B cell (primary cell): ENCODE measurements at places on chromosomes 4 and X. TPM values are rescaled to one million over a fixed set of nuclear protein-coding genes. Genes with fewer than 3 reads are reported as not detected.
A peak's percentile ranks its signal among the peaks of the same experiment; 100 is the strongest.

GRCh38 chrX:136268051-136269048 lies 17.1 kb upstream of the MAP7D3 start:
- peak; percentile 58 for DNase-seq

GRCh38 chrX:38402118-38402517 lies 49.7 kb downstream of the OTC start:
- no peak for DNase-seq

- DNase-seq, result peak; percentile 46
Measured at GRCh38 chr4:154368060-154368459, 123.5 kb downstream of the DCHS2 start.

- peak; percentile 35 for DNase-seq
Measured at GRCh38 chr4:102552781-102553180, 51.6 kb downstream of the NFKB1 start.

GRCh38 chrX:38959736-38960135 lies 158.5 kb downstream of the MID1IP1 start:
- DNase-seq, result no peak

DNA sequence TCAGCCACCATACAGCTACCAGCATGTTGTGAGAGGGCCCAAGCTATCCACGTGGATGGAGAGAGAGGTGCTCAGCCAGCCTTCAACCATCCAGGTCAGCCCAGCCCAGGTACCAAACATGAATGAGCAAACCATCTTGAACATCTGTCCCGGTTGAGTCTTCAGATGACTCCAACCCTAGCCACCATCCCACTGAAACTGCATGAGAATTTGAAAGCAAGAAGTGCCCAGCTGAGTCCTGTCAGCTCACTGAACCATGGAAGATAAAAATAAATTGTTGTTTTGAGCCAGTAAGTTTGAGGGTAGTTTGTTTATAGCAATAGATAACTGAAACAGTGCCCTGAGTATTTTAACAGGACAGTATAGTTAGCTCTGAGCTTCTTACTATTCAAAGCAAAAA lies 7.3 kb upstream of the SEL1L3 start:
- no peak for DNase-seq

DNA sequence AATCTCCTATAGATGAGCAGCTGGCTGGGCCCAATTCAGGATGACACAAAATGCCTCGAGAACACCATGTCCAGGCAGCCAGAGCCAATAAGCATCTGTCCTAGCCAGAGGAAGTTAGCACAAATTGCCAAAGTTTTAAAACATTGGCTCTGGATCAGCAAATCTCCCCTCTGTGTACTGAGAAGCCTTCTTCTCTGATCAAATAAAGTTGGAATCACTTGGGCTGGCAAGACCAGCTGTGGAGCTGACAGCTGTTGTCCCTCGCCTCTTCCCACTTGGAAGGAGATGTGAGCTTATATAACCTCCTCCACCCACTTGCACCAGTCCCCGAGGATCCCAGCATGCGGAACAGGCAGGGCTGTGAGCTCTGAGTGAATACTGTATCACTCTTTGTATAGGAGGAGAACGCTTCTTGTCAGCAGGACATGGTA lies 183.9 kb downstream of the OPHN1 start:
- no peak for DNase-seq

DNA sequence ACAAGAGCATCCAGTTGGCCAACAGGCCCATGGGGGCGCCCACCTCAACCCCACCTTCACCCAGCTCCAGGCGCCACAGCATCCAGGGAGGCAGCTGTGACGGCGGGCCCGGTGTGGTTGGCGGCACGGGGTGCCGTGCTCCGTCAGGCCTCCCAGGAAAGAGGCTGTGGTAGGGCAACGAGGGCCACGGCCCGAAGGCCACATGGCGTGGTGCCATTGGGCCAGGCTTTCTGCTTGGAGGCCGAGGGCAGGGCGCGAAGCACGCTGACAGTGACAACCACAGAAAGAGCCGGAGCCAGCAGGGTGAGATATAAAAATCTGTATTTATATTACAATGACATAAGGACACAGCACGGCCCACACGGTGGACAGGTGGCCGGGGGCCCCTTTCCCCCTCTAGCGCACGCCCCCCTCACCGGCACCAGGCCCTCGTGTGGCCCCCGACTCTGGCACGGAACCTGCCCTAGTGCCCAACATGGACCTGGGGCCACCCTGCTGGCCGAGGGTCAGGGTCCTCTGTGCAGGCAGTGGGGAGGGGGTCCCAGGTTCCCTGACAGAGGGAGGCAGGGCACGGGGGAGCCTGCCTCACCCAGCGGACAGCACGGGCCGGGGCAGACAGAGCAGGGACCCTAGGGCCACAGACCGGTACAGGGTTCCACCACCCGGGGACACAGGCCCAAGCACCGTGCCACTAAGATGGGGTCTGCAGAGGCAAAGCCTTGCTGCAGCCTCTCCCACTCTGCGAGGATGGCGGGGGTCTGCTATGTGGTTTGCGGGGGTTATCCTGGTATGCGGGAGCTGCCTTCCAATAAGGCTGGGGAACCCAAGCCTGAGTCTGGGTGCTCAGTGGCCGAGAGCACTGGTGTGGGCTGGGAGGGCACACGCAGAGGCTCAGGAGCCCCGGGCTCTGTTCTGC lies 5.5 kb upstream of the HAUS3 start:
- DNase-seq, result peak; percentile 17

DNA sequence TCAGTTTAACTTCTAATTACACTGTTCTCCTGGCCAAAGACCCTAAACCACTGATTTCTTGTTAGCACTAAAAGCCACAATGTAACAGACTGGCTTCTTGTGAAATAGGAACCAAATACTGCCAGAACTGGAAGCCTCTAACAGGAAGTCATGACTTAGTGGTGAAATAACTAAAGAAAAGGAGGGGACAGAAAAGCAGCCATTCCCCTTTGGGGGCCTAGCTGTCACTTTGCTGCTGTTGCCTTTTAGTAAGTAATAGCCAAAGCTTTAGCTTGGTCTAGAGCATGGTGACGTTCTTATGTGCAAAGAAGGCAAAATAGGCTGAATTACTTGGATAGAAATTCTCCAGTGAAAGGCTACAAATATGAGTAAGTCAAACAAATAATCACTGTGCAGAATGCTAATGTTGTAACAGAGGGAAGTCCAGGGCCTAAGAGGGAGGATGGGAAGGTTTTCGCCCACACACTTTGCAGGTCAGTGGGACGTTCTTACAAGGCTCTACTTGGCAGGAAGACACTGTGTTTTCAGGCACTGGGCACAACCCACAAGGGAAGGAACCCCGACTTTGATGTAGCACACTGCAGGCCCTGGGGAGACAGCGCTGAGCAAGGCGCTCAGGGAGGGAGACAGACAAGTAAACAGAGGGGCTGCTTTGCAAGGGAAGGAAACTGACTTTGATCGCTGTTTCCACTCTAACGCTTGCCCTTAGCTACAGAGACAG lies 16.7 kb downstream of the GAB3 start:
- peak; percentile 34 for DNase-seq

GRCh38 chr4:176999935-177000543 lies 207.3 kb upstream of the VEGFC start:
- DNase-seq, result no peak

DNA sequence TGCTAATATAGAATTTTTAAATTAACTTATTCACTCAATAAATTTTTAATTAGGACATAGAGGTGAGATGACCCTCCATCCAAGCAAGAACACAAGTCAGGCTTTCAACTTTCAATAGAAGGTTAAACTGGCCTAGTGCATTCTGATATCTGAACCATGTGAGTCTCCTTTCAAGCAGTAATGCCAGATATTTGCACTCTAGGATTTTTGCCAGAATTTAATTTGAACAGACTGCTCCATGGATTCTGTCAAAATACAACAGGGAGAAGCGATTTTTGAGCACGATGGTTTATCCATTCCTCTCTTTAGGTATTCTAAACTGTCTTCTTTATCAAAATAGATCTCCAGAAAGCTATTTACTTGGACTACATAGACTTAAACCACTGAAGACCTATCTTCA lies 72.0 kb upstream of the DCLK2 start:
- no peak for DNase-seq

DNA sequence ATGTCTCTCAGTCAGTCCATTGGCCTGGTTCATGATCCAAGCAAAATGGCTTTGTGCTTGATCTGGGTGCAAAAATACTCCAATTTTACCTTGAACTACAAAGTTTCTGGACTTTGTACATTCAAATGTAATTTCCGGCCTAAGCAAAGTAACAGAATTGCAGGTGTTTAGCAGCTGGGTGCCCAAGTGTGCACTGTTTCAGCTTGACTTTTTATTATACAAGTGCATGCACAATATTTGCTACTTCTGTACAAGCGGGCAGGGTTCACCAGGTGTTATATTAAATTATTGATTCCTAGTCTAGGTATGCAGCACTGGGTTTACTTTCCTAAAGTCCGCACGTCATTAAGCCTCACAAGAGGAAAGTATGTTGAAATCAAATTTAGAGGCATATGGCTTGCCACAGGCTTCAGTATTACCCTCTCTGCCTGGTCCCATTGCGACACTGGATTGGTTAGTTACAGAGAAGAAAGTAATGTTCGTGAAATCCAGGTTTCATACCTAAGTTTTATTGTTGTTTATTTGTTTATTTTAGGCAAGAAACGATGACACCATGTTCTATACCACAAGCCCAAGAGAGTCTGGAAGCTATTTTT lies 376.9 kb upstream of the CTSO start:
- DNase-seq, result no peak

DNA sequence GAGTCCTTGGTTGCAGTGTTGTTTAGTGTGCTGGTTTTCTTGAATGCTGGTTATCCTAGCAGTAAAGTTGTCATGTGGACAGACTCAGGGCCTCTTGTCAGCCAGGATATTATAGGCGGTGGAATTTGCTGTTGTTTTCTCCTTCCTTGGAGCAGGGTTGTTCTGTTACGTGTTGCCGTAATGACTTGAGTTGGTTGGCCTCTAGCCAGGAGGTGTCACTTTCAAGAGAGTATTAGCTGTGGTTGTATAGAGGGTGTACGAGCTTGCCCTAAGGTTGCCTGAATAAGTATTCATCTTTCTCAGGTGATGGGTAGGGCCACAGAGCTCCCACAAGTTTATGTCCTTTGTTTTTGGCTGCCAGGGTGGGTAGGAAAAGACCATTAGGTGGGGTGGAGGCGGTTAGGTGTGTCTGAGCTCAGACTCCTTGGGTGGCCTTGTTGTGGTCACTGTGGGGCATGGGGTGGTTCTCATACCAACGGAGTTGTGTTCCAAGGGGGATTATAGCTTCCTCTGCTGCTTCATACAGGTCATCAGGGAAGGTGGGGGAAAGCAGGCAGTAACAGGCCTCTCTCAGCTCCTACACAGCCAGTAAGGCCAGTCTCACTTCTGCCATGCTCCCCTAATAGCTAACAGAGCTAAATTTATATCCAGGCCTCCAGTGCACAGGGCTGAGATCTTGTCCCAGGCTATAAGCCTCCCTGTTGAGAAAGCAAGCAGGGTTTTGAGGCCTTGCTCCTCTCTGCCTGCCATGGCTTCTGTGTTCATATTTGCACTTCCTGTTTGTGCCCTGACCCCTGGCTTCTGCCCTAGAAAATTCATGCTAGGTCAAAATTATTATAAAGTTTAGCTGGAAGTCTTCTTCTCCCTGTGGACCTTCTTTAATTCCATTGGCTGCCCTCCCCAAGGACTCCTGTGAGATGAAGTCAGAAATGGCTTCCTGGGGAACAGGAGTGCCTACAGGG lies 594.7 kb downstream of the RAPGEF2 start:
- DNase-seq, result no peak

- no peak for DNase-seq
Measured at GRCh38 chr4:112901962-112902411, 147.5 kb upstream of the ANK2 start.

- DNase-seq, result no peak
Measured at GRCh38 chr4:67292045-67292444, 253.3 kb downstream of the CENPC start.

GRCh38 chr4:156956826-156957368 lies 14.7 kb downstream of the PDGFC start:
- no peak for DNase-seq

DNA sequence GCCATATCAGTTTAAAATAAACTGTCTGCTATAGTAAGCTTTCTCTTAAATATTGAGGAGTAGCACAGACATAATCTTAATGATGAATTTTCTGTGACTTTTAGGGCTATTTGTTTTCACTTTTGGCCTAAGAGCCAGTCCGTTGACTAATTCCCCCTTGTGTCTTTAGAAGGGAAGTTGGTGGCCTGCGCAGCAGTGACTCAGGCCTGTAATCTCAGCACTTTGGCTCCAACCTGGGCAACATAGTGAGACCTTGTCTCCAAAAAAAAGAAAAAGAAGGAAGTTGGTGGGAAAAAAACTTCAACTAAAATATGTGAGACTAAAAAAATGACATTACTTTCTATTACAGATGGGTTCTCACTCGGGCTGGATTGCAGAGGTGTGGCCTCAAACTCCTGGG lies 3.4 kb downstream of the NCAPG start:
- no peak for DNase-seq

DNA sequence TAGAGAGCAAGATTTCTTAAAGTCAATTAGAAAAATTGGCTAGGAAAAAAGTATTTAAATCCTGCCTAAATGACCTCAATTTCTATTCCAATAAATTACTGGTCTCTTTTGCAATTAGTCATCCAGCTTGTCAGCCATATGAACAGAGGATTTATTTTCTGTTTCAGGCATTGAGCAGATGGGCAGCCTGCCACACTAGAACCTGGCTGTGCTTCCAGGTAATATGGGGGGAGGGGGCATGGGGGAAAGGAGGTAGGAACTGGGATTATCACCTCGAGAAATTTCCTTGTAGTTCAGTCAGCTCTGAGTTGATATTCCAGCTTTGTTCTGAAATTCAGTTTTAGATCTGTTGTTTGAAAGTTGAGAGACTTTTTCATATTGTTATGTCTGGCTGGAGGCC lies 206.3 kb upstream of the LCORL start:
- no peak for DNase-seq

DNA sequence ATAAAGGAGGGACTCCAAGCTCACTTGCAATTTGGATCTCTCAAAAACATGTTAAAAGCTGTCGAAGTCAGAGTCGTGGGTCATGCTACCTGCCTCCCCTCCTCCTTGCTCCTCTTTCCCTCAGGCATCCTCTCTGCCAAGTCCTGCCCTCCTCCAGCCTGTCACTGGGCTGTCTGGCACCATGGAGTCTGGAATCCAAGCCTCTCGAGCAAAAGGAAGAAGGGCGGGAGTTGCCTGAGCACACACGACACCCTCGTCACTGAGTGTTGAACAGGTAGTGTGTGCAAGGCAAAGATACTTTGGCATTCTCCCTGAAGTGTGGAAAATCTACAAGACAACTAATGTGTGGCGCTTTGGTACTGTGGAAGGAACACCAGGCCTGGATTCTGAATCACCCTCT lies 62.2 kb downstream of the HAUS3 start:
- DNase-seq, result no peak

- DNase-seq, result no peak
Measured at GRCh38 chrX:122188751-122189150, 995.3 kb upstream of the GRIA3 start.

DNA sequence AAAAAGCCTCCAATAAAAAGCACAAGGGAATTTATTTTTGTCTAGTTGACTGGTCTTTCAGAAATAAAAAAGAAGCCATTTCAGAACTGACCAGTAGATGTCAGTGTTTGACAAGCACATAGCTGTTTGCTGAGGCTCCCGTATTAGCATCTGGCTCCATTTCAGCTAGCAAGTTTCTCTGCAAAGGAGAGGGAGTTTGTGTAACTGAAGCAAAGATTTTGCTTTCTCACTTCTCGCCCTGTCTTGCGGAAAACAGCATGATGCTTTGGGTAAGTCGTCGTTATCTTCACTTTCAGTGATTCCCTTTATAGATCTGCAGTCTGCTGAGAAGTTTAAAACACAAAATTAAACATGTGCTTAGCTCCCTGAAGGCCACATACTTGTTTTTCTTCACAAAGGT lies 85.5 kb downstream of the CT47B1 start:
- peak; percentile 66 for DNase-seq

KLF3 gene
- 32.9 and 42.4 TPM in 2 replicates for polyA plus RNA-seq

SAT1 gene
- polyA plus RNA-seq, result 479 and 961 TPM in 2 replicates

IL3RA gene
- 4.3 and 31.6 TPM in 2 replicates for polyA plus RNA-seq

NAP1L2 gene
- 0.13 and 0.25 TPM in 2 replicates for polyA plus RNA-seq

ELMOD2 gene
- polyA plus RNA-seq, result 2.2 and 4.8 TPM in 2 replicates

GLRB gene
- not detected in 2 replicates for polyA plus RNA-seq
